ENCODE measurements at places on chromosomes 13 and 19.

DNA sequence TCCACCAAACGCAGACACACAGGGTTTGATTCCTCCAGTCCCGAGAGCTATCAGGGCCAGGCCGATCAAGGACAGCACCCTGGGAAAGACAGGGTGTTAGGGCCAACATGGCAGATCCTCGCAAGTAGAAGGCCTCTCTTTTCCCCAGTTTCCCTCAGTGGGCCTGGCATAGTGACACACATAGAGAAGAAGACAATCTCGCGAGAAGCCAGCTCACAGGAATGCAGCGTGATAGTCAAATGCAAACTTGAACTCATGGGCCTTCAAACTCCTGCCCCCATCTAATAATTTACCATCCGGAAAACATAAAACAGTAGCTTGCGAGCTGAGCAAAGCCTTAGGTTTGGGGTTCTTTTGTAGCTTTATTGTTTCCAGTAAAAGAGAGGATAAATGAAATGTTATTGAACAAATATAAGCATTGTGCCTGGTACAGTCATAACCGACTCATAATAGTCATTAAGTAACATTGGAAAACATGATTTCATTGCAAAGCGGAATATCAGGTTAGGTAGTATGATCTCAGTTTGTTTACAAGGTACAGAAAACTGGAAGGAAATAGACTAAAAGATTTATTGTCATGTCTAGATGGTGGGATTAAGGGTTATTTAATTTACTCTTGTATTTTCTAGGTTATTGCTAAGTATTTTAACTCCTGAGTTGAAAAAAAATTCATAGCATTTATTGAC is 30.5 kb downstream of the SLC15A1 start:
- no peak for DNase-seq

GRCh38 chr19:1748873-1749341 is 4.4 kb upstream of the ONECUT3 start:
- no peak for DNase-seq

DNA sequence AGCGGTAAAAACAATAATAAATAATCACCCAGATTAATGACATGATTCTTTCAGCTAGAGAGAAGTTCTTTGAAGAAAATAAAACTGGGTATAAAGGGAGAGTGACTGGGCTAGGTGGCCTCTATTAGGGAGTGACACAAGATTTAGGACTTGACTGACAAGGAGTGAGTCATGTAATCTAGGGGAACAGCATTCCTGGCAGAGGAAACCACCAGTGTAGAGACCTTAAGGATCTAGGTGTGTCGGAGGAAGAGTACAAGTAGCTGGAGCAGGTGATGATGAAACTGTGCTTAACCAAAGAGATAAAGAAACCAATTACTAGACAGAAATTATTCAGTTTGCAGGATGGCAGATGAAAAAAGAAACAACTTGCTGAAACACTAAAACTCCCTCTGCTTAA is 248.0 kb downstream of the RFC3 start:
- DNase-seq, result no peak

DNA sequence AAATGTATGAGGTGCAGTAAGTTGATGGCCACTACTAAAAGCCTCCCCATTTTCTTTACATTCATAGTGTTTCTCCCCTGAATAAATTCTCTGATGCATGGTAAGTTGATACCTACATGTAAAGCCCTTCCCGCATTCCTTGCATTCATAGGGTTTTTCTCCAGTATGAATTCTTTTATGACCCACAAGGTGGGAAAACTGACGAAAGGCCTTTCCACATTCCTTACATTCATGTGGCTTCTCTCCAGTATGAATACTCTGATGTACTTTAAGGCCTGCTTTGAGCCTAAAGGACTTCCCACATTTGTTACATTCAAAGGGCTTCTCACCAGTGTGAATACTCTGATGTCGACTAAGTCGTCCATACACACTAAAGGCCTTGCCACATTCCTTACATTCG is 20.5 kb downstream of the ZNF607 start:
- DNase-seq, result peak; percentile 34

Measured in fibroblast of skin of right biceps (primary cell).